ENCODE measurements at places on chromosomes 13 and 19.

DNA sequence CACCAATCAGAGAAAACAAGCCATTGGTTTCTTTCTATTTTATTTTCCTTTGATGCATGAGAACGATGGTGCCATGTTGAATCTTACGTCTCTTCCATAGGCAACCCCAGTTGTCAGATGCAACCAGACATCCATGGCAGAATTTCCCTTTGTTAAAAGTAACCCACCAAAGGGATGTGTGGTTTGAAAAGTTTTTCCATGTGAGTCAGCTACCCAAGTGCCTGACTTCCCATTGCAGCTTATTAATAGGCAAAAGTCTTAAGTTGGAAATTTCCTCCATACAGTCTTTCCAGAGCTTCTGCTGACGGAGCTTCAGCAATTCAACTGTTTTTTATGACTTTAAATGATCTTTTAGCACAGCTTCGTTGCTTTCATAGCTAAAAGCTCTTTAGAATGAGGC is 73.8 kb upstream of the FAM216B start:
- no peak for DNase-seq

DNA sequence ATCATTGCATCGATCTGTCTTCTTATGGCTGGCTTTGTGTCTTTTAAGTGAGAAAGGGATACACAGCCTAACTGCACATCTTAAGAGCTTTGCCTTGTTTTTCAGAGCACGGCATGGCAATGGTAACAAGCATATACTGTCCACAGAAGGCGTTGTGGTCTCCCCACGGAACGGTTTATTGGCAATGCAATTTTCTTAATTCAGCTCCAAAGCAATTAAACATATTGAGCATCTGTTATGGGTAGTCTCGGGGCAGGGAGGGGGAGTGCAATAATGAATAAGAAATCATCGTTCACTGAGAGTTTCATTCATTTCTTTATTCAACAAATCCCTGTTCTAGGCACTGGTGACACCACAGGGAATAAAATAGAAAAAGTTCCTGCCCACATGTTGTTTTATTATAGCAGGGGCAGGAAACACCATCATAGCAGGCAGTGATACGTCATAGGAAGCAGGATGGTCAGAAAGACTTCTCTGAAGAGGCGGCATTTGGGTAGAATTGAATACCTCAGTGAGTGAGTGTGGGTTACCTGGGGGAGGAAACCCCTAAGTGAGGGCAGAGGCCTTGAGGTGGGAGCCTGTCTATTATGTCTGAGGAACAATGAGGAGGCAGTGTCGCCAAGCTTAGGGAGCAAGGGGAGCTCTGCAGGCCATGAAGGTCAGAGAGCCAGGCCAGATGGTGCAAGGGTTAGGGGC is 185.7 kb upstream of the KL start:
- no peak for DNase-seq

- DNase-seq, result no peak
Measured at GRCh38 chr19:13068085-13068846, 34.4 kb downstream of the LYL1 start.

DNA sequence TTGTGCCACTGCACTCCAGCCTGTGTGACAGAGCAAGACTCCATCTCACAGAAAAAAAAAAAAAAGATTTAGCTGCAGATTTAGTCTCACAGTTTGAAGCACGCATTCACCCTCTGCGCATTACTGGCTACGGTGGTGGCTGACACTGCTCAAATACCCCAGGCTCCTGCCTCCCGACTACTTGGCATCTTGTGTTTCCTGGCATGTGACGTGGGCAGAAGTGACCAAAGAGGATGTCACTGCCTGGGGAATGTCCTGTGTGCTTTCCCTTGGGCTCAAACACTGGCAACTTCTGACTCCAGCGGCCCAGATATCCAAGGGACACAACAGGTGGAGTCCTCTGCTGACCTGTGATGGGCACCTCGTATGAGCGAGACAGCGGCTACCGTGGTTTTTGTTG is 24.7 kb upstream of the EIF3G start:
- no peak for DNase-seq

DNA sequence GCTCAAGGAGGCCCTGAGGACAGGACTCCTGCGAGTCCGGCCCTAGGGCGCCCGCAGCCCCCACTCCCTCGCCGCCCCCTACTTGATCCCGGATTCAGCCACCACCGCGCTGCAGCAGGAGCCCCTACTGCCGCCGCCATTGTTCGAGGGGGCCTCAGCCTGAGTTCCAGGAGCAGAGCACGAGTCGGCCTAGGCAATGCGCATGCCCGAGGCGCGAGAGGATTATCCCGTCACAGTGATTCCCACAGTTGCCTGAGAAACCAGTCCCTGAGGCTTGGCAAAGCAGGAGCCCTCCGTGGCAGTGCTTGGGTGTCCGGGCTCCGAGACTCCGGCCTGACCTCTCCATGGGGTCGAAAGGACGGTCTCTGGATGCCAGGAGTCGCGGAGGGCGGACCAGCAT is 68.4 kb upstream of the ZNF420 start:
- no peak for DNase-seq

GRCh38 chr19:16309643-16310042 is 15.0 kb upstream of the KLF2 start:
- DNase-seq, result no peak

DNA sequence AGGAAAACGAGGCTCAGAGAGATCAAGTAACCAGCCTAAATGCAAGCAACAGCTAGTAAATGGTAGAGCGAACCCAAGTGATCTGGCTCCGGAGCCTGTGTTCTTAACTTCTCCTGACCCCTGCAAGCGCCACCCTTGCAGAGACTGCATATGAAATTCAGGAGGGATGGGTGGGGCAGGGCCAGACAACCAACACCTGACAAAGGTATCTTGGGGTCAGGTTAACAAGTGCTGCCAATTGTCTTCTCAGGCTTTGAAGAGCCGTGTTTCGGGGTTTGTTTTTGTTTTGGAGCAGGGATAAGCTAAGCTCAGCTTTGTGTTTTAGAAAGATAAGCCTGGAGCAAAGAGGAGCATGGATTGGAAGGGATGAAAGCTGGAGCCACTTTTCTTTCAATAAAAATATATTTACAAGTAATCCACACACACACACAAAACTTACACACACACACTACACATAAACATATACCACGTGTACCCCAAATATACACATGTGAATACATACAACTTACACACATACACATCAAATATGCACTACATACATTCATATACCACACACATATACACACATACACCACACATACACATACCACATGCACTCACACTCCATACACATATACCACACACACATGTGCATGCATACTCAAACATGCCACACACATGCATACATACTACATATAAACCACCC is 722.0 kb downstream of the DIAPH3 start:
- no peak for DNase-seq

GRCh38 chr19:16369664-16370576 is 45.3 kb downstream of the KLF2 start:
- peak; percentile 64 for DNase-seq

- DNase-seq, result no peak
Measured at GRCh38 chr13:104206450-104207044, 1140.3 kb upstream of the SLC10A2 start.

DNA sequence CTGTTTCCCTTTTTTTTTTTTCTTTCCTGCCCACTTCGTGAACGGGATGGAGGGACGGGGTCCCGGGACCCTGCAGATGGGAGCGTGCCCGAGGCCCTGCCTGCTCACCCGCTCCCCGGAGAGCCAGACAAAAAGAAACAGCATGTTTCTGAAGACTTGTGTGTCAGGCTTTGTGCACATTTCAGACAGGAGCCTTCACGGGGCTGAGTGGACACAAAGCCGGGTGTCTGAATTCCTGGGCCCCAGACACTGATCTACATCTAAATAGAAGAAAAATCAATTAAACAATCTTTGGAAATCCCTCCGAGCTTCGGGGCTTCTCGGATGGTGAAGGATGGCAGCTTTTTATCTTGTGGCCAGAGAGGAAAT is 4.2 kb downstream of the PGPEP1 start:
- DNase-seq, result no peak

DNA sequence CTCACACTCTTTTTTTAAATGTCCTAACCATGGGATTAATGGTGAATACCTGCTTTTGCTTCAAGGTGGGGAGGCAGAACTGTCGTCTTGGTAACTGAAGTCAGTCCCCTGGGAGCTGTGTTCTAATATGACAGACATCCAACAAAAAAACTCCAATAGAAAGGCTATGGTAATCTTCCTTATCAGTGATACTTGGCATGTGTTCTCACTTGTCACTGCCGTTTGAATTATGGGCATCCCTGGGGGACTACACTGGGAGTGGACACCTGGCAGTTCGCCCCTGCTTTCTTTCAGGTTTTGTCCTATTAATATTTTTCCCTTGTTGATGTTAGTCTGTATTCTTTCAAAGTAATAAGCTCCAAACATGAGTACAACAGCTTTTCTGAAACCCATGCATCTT is 252.6 kb downstream of the SLITRK5 start:
- no peak for DNase-seq

GRCh38 chr13:92488249-92488852 is 738.3 kb upstream of the GPC6 start:
- no peak for DNase-seq

- DNase-seq, result no peak
Measured at GRCh38 chr13:104759069-104759468, 1692.9 kb upstream of the SLC10A2 start.

- no peak for DNase-seq
Measured at GRCh38 chr13:39665763-39666162, 10.3 kb downstream of the COG6 start.

GRCh38 chr19:16921766-16922591 is 33.2 kb downstream of the F2RL3 start:
- no peak for DNase-seq

DNA sequence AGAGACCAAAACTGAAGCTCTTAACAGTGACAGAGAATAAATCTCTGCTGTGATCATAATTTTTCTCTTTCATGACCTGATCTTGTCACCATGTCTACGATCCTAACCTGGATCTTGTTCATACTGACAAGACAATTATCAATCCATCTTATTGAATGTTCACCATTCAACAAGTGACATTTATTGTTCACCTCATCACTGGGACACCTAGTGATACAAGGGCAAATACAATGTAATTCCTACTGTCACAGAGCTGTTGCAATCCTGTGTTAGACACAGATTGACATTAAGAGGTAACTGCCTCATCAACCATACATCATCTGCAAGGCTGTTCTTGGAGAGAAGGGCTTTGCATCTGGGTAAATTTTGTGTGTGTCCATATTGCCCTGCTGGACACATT is 942.4 kb upstream of the PRR20A start:
- DNase-seq, result no peak

- no peak for DNase-seq
Measured at GRCh38 chr13:39641645-39642044, 13.8 kb upstream of the COG6 start.

DNA sequence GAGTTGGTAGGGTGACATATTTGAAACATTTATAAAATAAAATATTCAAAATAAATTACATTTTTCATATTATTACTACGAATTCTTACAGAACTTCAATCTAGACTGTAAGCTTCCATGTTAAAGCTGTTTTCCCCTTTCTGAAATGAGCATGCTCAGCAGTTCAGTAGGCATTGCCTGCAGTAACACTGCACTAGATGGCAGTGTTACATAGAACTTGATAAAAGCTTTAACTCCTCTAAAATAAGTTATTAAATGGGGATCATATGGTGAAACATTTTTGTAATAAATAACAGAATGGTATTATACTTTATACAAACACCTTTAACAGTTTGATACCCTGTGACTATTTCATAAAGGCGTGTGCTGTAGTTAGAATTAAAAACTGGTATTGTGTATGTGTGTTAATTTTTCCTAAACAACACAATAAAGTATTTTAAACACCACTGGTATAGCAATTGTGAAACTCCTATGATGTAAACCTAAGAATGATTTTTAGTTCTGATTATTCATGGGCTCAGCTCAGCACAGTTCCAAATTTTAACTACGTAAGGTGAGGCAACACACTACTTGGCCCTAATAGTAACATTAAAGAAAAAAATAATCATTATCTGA is 11.6 kb upstream of the GPR18 start:
- DNase-seq, result no peak

Data from stimulated activated CD4-positive, alpha-beta T cell treated with anti-CD3 and anti-CD28 coated beads, Interleukin-4, amount 100 ng/mL, for 4 hours (primary cell).